ENCODE measurements at places on chromosomes 2 and 18.

- no peak for DNase-seq
Observed at GRCh38 chr2:74498500-74499266, 720 bp downstream of the LBX2 start.

- no peak for DNase-seq
Observed at GRCh38 chr2:148932536-148932935, 57.5 kb downstream of the KIF5C start.

DNA sequence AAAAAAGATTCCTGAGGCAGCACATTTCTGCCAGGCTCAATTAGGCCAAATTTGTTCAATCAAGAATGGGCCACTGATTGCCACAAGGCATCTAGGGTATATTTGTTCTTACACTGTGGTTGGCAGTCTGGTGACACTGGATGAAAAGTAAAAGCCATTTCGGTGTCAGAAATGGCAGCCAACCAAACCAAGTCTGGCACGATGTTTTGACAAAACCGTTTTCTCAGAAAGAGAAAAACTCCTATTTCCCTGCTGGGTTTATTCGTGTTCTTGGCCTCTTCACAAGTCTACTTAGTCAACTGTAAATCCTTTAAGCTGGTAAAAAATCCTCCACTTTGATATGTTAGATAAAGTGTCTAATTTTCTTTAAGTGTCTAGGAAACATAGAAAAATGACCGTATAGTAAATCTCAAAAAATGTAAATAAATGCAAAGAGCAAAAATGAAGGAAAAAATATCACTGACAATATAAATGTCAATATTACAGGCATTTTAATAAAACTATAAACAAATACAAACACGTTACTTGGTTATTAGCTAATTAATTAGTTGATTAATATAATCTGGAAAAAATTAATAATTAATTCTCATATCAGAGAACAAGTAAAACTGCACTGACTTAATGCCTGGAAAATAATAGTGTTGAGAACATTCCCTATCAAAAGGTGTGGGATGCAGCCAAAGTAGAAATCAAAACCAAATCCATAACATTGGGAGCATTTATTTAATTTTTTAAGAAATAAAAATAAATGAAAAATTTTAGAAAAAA is 182.0 kb upstream of the ZNF804A start:
- DNase-seq: no peak

GRCh38 chr18:38456253-38456652 is 890.7 kb upstream of the CELF4 start:
- DNase-seq: no peak

DNA sequence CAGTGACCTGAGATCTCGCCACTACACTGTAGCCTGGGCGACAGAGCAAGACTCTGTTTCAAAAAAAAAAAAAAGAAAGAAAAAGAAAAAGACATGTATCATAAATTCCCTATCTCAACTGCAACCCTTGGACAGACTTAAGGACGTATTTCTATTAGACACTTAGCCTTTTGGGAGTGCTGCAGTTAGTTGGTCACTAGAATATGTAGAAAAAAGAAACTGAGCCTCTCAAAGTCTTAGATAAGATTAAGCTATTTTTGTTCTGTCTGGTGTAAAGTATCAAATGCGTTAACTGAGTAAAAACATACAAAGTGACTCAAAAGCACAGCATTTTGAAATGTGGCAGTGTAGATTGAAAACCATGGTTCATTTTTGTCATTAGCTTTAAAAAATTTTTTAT is 7.3 kb downstream of the NBEAL1 start:
- no peak for DNase-seq

DNA sequence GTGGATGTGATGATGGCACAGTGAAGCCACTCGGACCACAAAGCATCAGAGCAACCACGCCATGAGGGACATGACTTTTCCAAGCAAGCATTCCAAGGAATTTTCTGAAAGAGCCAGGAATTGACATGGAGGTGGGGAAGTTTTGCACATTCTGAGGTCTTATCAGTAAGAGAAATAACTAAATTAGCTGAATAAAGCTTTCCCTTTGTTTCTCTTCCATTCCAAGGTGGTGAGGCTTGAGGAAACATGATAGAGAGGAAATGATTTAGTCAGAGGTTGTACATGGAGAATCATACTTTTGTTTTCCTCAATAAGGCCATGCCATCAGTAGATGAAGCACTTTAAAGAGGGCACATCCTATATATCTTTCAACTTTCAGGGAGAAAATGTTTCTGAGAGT is 115.7 kb upstream of the MMADHC start:
- DNase-seq: peak; percentile 44

- DNase-seq: peak; percentile 65
Observed at GRCh38 chr2:101113441-101114267, 37.5 kb downstream of the TBC1D8 start.

DNA sequence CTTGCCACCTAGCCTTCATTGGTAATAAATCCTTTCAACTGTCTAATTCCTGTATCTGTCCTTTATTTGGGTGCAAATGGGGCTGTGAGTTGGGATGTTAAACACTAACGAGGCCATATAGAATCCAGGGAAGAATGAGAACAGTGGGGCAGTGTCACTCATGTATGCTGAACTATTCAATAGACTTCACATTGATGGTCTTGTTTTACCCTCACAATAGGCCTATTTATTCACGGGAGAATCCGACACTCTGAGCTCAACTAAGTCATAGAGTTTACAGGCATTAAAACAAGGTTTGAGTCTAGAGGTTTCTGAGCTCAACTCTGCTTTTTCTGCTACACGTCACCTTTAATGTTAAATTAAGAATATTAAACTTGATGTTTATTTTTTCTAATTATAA is 421.6 kb downstream of the SOX11 start:
- no peak for DNase-seq

- no peak for DNase-seq
Observed at GRCh38 chr2:128446049-128446873, 127.6 kb upstream of the HS6ST1 start.

DNA sequence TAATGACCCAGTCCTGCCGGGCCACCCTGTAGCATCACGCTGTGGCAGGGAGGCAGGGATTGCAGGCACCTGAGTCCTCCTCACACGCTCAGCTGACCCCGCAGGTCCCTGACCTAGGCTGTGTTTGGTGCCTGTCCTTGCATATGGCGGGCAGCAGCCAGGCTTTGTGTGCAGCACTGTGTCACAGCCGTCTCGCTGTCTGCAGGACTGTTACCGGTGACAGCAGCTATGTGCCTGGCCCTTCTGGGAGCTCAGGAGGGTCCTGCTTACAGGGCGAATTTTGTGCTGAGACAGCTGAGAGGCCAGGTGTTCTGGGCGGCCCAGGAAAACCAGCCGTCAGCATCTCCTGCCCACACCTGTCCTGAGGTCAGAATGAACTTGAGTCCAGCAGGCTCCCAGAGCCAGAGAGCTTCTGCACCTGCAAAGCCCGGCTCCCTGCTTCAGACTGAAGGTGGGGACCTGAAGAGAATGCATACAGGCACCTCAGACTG is 10.4 kb upstream of the ARID5A start:
- DNase-seq: no peak

DNA sequence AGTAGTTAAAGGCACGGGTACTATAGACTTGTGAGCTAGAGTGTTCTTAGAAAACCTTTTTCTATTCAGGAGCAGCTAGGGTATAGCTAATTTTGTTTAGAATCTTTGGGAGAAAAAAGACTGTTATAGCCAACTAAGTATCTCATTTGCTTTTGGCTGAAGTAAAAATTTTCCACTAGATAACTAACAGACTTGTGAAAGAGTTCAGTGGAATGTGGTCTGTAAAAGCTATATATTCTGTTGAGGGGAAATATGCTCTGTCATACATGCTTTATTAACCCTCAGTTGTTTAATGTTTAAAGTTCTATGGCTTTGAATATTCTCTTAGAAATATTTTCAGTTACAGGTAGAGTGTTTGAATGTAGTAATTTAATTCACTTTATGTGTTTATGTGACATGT is 49.7 kb downstream of the RIF1 start:
- peak; percentile 6 for DNase-seq

DNA sequence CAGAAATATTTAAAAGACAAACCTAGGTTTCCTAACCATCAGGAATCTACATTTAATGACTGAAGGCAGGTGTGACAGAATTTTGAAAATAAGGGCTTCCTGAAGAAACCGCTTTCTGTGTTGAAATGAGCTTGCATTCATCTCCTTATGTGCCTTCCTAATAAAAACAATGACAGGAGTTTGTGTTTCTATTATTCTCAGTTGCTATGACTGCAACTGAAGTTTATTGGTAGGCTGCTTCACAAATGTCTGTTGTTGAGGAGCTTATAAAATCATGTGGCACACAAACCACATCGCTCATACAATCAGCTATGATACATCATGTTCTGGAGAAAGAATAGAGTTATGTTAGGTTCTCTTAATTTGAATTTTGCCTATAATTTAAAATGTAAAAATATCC is 362.7 kb upstream of the SLC8A1 start:
- no peak for DNase-seq

GRCh38 chr2:111972955-111973565 is 74.7 kb downstream of the MERTK start:
- peak; percentile 18 for DNase-seq

- no peak for DNase-seq
Observed at GRCh38 chr2:20419007-20419576, 27.8 kb upstream of the RHOB start.

DNA sequence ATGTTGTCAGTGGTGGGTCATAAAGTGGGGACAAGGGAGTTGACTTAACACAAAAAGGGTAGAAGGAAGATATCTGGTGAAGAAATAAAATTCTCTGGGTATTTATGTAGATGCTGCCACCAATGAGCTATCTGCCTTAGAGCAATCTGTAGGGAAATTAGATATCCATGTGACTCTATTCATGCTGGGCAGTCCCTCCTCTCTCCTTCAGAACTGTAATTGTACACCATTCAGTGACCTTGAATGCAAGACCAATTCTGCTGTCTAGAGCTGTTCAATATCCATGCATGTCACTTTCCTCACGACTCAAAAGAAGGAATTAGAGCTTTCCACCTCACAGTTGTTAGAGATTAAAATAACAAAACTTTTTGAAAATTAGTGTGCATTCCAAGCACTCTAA is 28.6 kb upstream of the TDRD15 start:
- DNase-seq: no peak

DNA sequence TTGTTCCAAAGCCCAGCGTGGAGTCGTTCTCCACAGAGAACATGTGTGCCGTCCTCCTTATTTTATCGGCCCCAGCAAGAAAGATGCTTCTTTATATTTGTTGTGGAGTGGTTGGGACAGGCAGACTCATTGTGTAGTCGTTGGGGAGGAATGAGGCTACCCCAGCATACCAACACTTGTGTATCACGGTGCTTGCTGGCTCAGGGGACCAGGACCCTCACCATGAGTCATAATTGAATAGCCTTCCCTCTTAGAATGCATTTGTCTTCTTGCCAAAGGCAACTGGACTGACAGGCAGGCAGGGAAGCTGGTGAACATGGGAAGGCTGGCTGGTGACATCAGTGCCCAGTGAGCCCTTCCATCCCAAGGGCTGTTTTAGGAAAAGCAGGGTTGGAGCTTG is 4.7 kb downstream of the CAPN10 start:
- peak; percentile 62 for DNase-seq

DNA sequence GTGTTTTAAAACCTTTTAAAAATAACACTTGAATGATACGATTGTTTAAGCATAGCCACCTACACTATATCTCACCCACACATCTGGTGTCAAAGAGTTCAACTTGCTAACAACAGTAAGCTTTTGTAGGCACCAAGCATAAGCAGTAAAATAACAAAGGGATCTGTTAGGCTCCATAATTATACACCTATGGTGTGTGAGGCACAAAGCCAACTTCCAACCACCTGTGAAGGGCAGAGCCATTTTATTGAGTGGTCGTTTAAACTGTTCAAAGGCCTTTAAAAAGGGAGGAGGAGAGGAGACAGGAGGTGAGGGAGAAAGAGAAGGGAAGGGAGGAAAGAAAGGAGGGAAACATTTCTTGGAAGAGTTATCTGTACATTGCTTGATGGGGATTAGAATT is 27.9 kb downstream of the NEMP2 start:
- DNase-seq: no peak

GRCh38 chr2:39265315-39265714 is 21.5 kb upstream of the CDKL4 start:
- no peak for DNase-seq

DNA sequence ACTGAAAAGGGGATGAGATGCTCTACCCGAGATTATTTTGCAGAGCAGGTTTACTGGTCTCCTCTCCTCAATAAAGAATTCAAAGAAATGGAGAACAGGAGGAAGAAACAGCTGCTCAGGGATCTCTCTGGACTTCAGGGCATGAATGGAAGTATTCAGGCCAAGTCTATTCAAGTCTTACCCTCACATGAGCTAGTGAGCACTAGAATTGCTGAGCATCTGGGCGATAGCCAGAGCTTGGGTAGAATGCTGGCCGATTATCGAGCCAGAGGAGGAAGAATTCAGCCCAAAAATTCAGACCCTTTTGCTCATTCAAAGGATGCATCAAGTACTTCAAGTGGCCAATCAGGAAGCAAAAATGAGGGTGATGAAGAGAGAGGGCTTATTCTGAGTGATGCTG is 60.0 kb downstream of the PIKFYVE start:
- DNase-seq: no peak

DNA sequence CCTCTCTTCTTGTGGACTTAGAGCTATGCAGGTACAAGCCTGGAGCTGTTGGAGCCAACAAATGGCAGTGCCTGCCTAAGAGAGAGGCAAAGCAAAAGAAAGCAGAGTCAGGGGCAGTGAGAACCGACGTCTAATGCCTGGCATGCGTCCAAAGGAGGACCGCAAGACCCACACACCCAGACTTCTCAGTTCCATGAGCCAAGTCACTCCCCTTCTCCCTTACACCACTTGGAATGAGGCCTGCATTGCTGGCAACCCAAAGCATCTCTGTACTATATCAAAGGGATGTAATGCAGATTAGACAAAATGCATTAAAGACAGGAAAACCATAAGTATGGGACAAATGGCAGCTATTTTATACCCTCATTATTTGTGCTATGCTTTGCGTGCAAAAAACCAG is 49.9 kb upstream of the RNU4ATAC start:
- peak; percentile 97 for DNase-seq

DNA sequence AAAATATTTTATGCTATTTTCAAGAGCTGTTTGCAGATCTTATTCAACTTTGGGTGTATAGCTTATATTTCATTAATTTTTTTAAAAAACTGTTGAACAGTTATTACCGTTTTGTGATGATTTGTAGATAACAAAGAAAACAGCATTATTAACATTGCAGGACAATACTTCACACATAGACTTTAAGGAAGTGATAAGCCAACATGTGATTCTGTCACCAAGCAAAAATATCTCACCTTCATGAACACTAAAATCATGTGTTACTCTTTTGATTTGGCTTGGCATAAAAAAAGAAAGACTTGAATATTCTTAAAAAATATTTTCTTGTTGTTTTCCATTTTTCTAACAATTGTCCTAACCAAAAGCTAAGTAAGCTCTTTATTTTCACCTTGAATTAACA is 33.0 kb downstream of the SLC35F5 start:
- no peak for DNase-seq

- no peak for DNase-seq
Observed at GRCh38 chr18:14937271-14937670, 189.3 kb downstream of the ANKRD30B start.

DNA sequence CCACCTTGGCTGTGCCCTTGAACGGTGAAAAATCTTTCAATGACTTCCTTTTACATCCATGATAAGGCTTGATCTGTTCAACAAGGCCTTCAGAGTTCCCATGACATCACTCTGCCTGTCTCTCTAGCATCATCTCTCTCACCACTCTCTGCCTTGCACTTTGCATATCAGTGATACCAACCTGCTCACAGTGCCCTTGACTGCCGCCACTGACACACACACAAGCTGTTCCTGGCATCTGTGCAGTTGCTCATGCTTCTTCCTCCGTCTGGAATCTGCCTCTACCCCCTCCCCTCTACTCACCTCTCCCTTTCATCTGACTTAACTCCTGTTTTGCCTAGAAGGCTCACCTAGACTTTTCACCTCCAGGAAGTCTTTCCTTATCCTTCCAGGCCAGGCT is 79.1 kb upstream of the SEC11C start:
- no peak for DNase-seq

Data from fibroblast of skin of right biceps (primary cell).